ENCODE measurements at places on chromosomes 7 and 10.

DNA sequence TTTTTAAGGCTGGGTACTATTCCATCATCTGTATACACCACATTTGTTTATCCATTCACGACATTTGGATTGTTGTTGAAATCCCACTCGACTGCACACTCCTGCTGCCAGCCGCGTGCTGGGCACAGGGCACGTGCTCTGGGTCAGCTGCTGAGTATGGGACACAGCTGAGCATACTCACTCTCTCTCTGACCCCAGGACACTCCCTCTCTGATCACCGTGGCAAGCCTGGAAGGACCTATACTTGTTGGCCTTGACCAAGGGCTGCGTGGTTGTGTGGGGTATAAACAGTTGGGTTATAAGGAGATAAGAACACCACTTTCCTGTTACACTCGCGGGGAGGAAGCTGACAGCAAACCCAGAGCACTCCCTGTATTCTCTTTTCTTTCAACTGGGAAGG lies 153.0 kb upstream of the RHEB start:
- no peak for DNase-seq

DNA sequence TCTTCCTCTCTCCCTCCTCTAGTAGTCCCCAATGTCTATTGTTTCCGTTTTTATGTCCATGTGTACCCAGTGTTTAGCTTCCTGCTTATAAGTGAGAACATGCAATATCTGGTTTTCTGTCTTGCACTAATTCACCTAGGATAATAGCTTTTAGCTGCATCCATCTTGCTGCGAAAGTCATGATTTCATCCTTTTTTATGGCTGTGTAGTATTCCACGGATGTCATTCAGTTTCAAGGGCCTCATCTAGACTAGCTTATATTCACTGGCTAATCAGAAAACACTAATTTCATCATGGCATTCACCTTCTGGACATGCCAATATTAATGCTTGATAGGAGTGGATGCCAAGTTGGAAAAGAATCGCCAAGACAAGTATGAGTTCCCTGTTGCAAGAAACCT lies 619.6 kb upstream of the AUTS2 start:
- DNase-seq = no peak

GRCh38 chr7:68321776-68322496 lies 1276.3 kb upstream of the AUTS2 start:
- DNase-seq = no peak

DNA sequence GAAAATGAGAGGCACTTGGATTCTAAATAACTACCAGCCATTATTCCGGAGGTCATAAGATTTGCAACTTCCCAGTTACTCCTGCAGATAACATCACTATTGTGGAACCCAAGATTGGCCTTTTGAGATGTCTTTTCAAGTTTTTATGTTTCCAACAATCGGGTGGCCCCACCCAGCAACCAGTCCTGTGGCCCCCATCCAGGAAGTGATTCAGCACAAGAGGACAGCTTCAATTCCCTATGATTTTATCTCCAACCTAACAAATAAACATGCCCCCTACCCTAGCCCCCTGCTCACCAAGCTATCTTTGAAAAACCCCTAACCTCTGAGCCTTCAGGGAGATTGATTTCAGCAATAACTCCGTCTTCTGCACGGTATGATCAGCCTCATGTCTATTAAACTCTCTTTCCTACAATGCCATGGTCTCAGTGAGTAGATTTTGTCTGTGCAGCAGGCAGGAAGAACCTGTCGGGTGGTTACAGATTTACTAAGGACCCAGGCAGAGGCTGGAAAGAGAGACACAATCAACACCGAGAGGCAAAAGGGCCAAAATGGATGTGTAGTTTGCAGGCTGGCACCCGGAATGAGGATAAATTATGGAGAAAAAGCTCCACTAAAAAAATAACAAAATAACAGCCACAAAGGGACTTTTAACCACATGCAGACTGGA lies 83.9 kb upstream of the UNC5B start:
- no peak for DNase-seq

GRCh38 chr7:26538216-26538615 lies 246.6 kb downstream of the SNX10 start:
- DNase-seq = no peak
